ENCODE measurements at places on chromosomes 2 and 18.

DNA sequence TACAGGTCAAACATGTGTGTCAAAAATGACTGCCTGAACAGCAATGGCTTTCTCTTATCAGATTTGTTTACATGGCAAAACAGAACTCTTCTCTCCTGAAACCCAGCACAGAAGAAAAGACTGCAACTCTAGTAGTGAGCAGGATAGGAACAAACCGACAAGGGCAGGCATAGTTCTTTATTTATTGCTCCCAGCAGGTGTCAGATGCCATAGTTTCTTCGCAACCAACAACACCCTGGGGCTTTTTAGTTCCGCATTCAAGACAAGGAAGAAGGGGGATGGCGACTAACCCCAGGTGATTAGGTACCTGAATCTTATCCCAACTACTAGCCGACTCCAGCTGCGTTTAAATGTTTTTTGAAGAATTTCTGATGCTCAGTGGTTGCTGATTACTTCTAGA lies 367.5 kb upstream of the FIGN start:
- DNase-seq = no peak

- no peak for DNase-seq
Measured at GRCh38 chr18:79733986-79734770, 54.6 kb downstream of the CTDP1 start.

DNA sequence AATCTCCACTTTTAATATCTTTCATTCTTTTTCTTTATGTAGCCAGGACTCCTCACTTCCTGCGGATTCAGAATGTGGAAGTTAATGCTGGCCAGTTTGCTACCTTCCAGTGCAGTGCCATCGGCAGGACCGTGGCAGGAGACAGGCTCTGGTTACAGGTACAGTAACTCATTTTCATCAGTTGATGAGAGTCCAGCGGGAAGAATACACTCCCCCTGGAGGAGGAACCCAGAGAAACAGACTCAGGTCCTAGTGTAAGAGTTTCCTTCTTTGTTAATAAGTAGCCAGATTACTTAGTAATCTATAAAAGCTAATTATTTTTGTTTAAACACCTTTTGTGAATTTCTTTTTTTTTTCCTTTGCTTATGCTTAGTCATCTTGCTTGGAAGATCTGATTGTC lies 359.4 kb downstream of the PTPRM start:
- DNase-seq = no peak

GRCh38 chr18:5285326-5285725 lies 10.2 kb downstream of the ZBTB14 start:
- no peak for DNase-seq

GRCh38 chr2:96088340-96089335 lies 27.7 kb downstream of the ADRA2B start:
- DNase-seq = no peak

GRCh38 chr18:58454406-58455061 lies 174.4 kb downstream of the ALPK2 start:
- no peak for DNase-seq

DNA sequence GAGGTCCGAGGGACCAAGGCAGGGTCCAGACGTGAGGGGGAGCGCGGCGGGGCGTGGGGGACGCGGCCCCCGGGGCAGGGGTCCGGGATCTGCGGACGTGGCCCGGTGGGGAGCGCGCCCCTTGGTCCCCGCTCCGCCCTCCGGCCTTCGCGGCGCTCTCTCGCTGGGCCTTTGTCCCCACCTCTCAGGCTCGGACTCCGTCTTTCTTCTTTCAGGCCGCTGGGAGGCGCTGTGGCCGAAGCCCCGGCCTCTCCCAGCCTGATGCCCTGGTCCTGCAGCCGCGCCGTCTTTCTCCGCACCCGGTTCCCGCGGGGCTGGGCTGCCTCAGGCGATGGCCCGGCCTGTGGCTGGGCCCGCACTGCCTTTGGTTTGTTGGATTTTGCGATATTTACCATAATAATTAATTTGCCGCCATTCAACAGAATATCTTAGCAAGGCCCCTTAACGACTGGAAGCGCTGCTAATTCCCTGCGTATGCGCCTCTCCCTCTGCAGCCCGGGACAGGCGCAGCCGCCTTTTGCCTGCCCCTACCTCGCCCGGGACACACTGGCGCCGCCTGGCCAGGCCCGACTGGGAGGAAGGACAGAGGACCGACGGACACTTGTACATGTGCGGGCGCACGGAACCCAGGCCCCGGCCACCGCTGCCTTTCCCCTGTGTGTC lies 10.8 kb downstream of the SIX3 start:
- no peak for DNase-seq

DNA sequence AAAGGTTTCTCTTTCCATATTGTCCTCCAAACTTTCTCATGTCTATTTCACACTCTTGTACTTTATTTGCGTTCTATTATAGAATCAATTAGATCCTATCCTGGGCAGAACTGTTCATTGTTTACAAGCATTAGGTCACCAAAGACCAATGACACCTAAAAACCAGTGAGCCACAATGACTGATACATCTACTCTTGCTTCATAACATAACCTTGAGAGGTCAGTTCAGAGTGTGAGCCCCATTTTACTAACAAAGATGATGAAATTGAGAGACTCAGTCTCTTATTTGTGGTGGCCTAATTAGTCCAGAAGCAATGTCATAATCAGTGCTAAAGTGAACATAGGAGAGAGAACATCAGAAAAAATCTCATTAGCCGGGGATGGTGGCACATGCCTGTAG lies 248.9 kb upstream of the RBBP8 start:
- no peak for DNase-seq

GRCh38 chr2:240798327-240798905 lies 21.6 kb downstream of the KIF1A start:
- DNase-seq = no peak

- DNase-seq = no peak
Measured at GRCh38 chr2:9650119-9650821, 19.5 kb upstream of the YWHAQ start.

GRCh38 chr18:25074925-25075324 lies 277.0 kb downstream of the ZNF521 start:
- DNase-seq = no peak

- DNase-seq = no peak
Measured at GRCh38 chr2:240926516-240927389, 20.6 kb downstream of the CROCC2 start.

- DNase-seq = no peak
Measured at GRCh38 chr2:11144738-11145079, 10.6 kb upstream of the SLC66A3 start.

DNA sequence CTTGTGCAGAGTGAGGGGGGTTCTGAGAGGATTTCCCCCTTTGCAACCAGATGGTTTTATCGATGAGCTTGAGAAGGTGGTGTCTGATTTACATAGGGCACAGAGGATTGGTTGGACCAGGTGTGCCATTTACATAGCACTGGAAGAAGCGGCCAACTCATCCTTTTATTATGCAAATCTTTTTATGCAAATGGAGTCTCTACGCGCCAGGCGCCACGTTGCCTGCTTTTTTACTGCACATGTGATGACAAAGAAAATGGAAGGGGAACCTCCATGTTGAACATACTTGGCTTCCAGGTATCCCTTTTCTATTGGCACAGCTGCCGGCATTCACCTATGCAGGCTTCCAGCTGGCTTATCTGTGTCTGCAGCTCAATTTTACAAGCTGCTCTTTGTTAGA lies 18.4 kb upstream of the TXNL4A start:
- DNase-seq = no peak

GRCh38 chr18:73791081-73791480 lies 356.6 kb downstream of the FBXO15 start:
- DNase-seq = no peak

- no peak for DNase-seq
Measured at GRCh38 chr2:11404376-11405073, 60.1 kb upstream of the ROCK2 start.

DNA sequence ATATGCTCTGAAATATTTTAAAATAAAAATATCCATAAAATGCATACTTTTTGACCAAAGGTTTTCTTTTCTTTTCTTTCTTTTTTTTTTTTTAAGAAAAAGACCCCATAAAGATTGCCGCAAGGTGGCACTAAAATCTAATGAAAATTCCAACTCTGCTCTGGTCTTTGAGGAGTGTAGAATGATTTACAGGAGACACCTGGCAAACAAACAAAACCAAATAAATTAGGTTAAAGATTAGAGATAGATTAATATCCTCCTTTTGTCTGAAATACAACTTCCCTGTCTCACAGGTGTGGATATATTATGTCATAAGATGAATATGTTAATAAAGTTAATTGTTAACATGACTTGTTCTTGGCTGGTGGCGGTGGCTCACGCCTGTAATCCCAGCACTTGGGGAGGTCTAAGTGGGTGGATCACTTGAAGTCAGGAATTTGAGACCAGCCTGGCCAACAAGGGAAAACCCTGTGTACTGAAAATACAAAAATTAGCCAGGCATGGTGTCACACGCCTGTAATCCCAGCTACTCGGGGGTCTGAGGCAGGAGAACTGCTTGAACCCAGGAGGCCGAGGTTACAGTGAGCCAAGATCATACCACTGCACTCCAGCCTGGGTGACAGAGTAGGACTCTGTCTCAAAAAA lies 3.5 kb upstream of the RHOB start:
- no peak for DNase-seq

DNA sequence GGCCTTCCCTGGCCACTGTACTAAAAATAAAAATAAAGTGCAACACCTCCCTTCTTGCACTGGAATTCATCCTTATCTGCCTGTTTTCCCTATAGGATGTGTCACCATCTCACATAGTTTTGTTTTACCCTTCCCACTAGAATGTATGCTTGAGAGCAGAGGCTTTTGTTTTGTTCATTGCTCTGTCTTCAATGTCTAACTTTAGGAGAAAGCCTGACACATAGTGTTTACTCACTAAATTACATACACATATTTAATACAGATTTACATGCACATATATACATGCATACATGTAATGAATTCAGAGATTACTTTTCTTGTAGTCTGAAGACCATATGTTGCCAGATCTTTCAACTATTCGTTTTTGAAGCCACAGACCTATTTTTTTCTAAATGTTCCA lies 23.0 kb downstream of the CD302 start:
- no peak for DNase-seq

GRCh38 chr2:23009545-23010149 lies 375.3 kb upstream of the KLHL29 start:
- DNase-seq = no peak

GRCh38 chr2:20190876-20191713 lies 33.8 kb downstream of the SDC1 start:
- peak; percentile 13 for DNase-seq

GRCh38 chr18:45611943-45612342 lies 3.3 kb upstream of the SLC14A2 start:
- no peak for DNase-seq

- DNase-seq = no peak
Measured at GRCh38 chr2:138831154-138831553, 51.0 kb upstream of the NXPH2 start.

- DNase-seq = no peak
Measured at GRCh38 chr2:41123341-41123740, 671.5 kb upstream of the SLC8A1 start.

DNA sequence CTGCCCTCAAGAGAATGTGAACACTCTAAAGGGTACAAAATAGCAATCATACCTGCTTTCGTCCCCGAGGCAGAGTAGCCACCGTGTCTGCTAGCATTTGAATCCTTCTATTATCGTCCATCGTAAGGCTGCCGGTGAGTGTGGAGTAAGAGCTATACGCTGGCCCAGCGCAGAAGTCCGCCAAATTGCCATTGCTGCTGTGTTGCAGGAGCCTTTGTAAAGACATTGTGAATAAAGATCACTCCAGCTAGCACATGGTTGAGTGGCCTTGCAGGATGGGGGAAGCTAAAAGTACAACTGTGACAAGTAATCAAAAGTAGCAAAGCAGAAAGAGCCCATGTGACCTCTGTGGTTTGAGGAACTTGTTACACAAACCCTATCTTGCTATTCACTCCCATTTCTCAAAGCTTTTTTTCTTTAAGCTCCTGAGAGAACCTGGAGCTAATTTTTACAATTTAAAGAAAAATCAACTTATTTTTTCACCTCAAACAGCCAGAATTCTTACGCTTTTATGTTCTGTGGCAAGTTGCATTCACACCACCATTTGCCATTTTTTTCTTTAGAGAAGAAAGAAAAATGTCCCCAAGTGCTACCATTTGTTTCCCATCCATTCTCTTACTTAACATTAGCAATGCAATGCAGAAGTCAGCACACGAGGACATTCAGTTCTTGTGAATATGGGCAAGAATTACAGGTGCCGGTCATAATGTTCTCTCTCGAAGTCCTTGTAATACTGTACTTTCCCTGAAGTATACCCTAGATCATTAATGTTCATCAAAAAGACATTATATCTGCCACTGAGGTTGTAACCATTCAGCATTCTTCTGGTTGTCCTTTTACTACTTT lies at the start of gene CYTIP:
Gene CYTIP (minus strand): TSS at position 295 of the 846 bp plus-strand sequence. CDS start 69 bp downstream, at position 226.
- no peak for DNase-seq

- DNase-seq = no peak
Measured at GRCh38 chr2:28320371-28320770, 72.3 kb upstream of the FOSL2 start.

DNA sequence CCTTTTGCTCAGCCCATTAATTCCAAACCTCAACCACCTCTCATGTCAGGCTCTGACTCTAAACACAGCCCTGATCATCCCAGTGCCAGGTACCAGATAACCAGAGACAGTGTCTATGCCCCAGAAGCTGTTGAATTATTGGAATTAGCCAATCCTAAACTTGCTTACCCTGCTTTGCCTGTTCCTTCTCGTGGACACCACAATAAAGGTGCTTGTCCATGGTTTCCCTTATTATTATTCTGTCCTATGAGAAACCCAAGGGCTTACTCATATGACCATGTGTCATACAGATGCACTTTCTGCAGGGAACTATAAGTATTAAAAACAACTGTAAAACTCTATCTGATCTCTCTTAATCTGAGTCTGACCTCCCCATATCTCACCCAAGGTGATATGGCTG lies 2193.8 kb upstream of the PIK3C3 start:
- no peak for DNase-seq

GRCh38 chr2:232075080-232075479 lies 113.6 kb downstream of the DIS3L2 start:
- DNase-seq = no peak

GRCh38 chr18:34493566-34494358 lies 216.3 kb upstream of the DTNA start:
- DNase-seq = peak; percentile 5

DNA sequence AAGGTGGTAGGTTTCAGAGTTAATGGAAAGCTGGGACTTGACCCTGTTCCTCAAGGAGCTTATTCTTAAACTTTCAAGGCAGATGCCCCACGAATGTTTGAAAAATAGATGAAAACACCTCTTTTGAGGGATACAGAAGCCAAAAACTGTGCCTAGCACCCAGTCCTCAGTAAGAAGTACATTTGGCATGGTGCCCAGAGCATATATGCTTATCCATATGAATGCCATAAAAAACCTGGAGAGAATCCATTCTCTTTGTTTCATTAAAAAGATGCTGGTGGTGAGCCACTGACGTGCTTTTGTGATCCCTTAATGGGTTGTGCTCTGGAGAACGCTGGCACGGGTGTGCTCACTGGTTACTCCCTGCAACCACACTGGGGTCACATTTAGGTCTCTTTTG lies 69.0 kb downstream of the IL1R2 start:
- DNase-seq = no peak

GRCh38 chr18:22813648-22814328 lies 119.3 kb upstream of the RBBP8 start:
- DNase-seq = peak; percentile 37

- DNase-seq = peak; percentile 89
Measured at GRCh38 chr2:232854082-232854481, 16.0 kb upstream of the SNORC start.

Data from H4 (cell line).